ENCODE measurements at places on chromosomes 2 and 18.

DNA sequence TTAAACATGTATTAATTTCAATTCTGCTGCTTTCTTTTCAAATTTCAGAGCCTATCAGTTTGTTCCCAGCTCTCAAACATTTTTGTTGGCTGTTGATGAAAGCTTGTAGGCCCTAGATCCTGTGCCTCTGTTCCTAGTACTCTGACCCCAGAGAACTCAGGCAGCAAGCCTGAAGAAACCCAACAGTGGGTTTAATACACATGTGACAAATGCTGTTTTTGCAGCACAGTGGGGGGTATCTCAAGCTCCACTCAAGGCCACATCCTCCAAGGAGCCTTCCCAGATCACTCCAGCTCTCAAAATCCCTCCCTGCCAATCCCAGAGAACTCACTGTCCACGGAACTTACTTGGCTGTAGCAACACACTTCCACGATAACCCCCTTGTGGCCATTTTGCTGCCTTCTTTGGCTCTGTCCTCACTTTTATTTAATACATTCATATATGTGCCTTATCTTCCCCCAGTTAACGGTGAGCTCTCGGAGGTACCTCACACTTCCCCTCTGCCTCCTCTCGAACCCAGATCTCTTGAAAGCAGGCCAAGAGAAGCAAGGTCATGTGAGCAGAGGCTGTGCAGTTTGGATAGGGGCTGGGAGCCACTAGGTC, 122.4 kb downstream of the TNS1 start:
- DNase-seq, result no peak

DNA sequence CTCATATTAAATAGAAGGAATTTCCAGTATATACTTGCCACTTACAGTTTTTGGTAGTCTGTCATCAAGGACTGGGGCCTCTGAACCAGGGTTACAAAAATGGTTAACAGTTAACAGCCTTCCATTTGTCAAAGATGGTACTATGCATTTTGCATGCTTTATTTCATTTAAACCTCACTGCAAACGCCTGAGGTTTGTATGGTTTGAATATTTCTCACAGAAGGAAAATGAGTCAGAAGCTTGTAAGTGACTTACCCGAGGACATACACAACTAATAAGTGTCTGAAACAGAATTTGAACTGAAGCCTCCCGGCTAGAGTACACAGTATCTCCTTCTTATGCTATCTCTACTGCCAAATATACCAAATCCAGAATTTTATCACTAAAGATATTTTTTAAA, 1593.5 kb upstream of the ACVR2A start:
- no peak for DNase-seq

DNA sequence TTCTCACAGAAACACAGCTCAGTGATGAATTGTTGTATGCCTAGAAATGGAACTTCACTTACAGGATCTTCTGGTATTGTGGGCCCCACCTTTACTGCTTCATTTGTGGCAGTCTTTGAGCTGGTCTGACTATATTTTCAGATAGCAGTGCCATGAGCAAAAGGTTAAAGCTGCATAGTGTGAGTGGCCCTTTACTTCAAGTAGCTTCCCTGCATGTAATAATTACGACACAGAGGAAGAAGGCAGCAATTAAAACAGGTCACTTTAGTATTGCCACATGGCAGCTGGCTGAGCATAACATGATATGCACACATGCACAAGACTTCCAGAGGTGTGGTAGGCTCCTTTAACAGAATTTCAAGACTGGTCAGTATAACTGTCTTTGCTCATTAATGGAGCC, 426.3 kb upstream of the ZEB2 start:
- DNase-seq, result no peak

DNA sequence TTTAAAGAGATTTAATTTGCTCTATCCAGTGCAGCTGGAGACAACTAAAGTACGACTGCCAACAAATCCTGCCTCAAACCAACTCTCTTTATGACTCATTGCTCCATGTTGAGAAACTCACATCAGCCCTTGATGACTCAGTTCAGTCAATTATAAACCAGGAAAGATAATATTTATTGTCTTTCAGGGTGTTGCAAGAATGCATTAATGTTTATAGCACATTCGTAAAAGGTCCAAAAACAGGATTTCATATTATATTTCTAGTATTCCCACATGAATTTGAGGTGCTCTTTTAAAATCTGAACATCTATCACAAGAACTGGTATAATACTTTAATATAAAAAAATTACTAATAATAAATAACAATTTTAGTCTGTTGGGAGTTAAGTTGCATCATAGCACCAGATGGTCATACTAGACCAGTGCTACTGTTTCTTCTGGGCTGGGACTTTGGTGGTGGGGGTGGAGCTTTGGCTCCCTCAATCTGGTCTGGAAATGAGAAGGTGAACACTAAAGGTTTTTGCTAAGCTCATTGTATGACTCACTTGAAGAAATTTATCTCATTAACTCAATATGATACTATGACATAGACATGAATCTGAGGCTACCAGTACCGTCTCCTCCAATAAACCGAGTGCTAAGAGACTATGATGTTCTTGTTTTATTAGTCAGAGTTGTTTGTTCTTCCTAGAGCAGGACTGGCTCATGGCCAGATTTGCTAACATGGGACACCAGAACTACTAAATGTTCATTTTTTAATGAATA, 26.6 kb upstream of the MAP3K20 start:
- no peak for DNase-seq

DNA sequence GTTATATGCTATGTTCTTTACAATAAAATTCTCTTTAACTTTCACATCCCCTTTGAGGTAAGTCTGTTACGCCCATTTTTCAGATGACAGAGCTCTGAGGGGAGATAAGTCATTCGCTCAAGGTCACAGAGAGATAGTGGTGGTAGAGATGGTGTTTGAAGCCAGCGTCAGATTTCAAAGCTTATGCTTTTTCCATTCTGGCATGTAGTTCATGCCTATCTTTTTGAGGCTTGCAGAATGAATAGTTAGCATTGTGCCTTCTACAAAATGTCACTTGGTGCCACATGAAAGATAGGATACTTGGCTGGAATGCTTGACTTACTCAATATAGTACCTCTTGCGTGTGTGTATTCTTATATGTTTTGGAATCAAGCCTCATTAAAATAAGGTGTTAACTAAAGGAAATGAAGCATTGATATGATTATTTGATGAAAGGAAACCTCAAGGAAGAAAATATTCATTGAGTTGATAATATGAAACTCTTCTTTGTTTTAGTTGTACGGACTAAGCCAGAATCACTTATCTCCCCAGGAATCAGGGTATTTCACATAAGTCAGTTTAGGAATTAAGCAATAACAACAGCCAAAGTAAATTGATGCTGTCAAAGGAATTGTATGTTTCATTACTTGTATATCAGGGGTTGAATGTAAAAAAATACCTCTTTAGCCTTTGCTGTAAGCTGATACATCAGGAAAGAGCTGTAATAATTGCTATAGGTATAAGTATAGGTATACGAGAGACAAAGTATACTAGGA, 15.5 kb downstream of the SPATS2L start:
- no peak for DNase-seq

DNA sequence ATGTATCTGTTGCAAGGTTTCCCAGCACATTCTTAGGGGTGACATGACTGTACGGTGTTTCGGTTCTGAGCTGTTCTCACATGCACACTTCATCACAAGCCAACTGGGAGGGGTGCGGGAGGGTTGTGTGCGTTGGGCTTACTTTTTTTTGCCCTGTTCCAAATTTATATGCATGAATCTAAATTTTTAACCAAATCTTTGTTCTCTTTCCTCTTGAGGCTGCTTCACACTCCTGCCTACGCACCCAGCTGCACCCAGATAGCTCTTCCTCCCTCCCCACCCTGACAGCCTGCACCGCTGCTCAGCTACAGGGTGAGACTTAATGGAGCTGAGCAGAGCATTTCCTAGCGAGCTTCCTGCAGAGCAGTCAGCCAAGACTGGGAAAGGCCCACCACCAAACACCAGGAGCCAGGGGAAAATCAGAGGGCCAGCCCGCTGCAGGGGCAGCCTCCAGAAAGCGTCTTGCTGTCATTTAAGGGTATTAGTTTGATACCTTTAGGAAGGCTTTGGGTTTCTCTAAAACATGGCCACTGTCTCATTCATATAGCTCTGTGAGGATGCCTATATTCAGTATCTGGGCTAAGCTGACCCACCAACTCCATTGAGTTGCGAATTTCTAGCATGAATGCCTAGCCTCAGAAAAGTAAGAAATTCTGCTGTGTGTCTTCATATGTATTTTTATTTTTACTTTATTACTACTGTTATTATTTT, 84.5 kb downstream of the POU3F3 start:
- DNase-seq, result no peak

DNA sequence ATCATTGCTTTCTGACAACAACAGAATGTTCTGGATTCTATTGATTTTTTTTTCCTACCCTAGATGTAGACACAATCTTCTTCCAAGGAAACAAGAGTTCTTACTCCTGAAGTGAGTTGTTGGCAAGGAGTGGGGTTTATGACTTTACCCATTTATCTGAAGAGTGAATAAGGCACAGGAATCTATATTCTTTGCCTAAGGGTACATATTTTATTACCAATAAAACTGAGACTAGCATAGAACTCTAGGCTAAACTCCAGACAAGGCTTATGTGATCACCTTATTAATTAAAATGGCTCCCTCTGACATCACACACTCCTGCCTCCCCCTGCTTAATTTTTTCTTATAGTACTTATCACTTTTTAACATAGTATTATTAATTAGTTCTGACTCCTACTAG, 47.6 kb downstream of the C18orf54 start:
- no peak for DNase-seq

- no peak for DNase-seq
Observed at GRCh38 chr2:497770-498492, 179.3 kb downstream of the TMEM18 start.

GRCh38 chr2:155157065-155157464, 458.6 kb downstream of the KCNJ3 start:
- DNase-seq, result no peak

- DNase-seq, result no peak
Observed at GRCh38 chr2:160910681-160911080, 249.5 kb upstream of the TANK start.

GRCh38 chr2:25551316-25551715, 122.1 kb downstream of the DTNB start:
- no peak for DNase-seq

- DNase-seq, result no peak
Observed at GRCh38 chr2:239225371-239225851, 175.4 kb downstream of the HDAC4 start.

DNA sequence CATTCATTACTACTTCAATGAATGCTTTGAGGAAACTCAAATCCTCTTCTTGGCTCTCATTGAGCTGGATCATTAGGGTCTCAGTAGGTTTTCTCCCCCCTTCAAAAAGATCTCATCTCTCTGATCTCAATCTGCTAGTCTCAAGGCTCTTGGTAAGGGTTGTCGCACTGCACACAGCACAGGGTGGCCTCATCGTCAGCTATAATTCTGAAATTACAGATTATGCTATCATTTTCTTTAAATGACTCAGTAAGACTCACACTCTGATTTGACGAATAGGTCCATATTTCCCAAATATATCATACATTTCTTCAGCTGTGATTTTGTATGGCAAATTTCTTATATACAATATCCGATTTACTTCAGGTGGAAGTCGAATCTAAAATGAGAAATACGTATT, 2.3 kb downstream of the SF3B6 start:
- no peak for DNase-seq

GRCh38 chr2:122191331-122191730, 435.9 kb downstream of the TSN start:
- DNase-seq, result no peak

- DNase-seq, result no peak
Observed at GRCh38 chr2:212777020-212777491, 238.5 kb upstream of the ERBB4 start.

DNA sequence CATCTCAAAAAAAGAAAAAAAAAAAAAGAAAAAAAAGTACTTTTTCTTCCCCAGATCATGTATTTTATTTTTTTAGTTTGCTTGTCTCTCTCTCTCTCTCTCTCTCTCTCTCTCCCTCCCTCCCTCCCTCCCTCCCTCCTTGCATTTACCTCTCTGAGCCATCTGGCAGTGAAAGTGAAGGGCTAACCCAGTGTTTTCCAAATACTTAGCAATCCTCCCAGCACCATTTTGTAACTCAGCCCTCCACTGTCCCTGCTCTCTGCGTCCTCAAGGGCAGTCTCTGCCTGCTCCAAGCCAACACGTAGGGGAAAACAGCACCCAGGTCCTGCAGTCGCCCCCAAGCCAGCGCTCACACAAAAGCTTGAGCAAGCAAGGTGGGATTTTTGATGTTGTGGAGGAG, 19.6 kb upstream of the TEX44 start:
- no peak for DNase-seq

DNA sequence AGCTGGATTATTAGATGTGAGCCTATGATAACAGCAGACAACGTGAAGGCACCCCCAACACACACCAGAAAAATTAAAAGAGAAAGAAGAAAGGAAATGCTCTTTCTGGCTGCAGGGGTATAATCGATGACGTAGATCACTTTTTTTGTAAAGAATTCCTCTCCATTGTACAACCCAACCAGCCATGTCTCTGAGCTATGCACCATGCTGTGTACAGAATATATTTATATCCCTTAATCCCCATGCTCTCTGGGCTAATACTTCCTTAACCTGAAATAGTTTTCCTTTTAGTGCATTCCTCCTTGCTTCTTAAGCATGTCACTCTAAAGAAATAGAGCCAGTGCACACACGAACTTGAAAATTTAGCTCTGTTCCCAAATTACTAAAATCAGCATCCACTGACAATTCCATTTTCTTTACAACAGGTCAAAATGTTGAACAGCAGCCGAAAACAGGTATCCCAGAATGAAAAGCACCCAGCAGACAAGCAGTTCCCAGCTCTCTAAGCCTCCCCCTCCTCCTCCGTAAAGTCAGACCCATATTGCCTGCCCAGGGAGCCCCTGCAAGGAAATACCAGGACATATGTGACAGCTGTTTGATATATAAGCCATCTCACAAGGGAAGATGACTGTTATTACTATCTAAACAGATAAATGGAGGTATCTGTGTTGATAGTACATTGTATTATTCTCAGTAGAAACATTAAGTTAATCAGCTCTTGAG, 247.4 kb upstream of the RAB6C start:
- no peak for DNase-seq

GRCh38 chr2:27086724-27087593, at the start of gene KHK:
Gene KHK (plus strand): TSS chr2:27086772. CDS start chr2:27087260, 488 bp downstream.
- DNase-seq, result no peak

GRCh38 chr2:108571286-108571685, 37.0 kb downstream of the LIMS1 start:
- DNase-seq, result no peak

Measured in activated T-cell treated with anti-CD3 and anti-CD28 coated beads for 4 hours (primary cell).